ENCODE measurements at places on chromosomes 12 and 14.

- DNase-seq, result no peak
Measured at GRCh38 chr12:112677050-112677765, 114.3 kb upstream of the RPH3A start.

DNA sequence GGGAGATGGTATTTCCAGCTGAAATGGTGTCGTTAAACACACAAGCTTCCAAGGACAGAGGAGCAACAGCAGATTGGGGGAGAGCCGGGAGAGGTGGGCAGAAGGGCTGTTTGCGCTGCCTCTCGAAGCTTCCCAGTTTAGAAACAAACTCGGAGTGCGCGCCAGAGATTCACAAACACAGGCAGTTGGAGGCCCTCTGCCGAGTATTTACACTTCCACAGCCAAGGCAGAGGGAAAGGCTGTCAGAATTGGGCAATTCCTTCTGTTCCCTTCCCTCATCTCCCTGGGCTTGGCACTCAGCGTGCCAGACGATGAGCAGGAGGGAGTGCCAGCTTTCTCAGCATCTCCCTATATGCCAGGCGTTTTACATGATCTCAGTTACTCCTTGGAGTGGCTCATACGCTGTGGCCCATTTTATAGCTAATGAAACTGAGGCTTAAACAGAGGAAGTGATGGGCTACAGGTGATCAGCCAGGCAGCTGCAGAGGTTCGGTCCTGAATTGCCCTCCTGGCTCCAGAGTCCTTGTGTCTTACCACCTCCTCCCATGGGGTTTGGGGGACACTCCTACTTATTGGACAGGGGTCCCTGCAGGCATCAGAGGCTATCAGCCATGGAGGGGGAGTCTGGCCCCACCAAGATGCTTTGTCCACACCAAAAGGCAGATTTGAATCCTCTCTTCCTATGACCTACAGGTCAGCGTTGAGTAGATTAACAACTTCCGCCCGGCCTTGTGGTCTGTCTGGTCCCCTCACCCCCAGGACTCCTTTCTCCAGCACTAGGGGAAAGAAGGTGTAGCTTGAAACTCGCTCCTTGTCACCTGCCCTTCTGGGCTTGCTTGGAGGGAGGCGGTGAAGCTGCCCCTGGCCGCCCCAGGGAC is 3.1 kb downstream of the FAM222A start:
- no peak for DNase-seq

- DNase-seq, result no peak
Measured at GRCh38 chr12:109258201-109258600, 50.9 kb downstream of the FOXN4 start.

DNA sequence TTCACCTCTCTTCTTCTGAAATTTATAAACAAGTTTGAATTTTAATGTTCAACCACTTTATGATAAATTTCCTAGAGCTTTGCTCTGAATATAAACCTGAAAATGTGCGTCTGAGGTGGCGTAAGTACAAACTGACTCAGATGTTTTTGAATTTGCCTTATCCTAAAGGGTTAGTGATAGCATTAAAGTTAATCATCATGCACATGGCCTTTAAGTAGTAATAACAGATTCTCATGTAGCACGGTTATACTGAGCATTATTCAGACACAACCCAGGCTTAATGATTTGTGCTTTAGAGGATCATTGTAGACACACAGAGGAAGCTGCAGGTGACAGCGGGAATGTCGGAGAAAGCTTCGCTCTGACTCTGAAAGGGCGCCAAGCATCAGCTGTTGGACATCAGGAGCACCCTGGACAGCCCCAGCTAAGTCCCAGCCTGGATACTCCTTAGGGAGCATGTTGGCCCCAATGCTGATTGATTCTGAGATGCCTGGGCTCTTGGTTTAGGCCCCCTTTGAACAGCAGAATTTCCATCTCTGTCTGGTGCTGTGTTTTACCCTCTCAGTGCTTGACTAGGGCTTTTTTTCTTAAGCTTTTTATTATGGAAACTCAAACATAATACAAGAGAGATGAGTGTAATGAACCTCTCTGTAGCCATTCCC is 91.1 kb downstream of the PLXNC1 start:
- no peak for DNase-seq
